ENCODE measurements at places on chromosomes 2 and 18. TPM values are rescaled to one million over a fixed set of nuclear protein-coding genes. Genes with fewer than 3 reads are reported as not detected.

COL5A2 gene
- 1.0 TPM for total RNA-seq

RAB17 gene
- not detected for total RNA-seq

SOWAHC gene
- total RNA-seq, result 13.1 TPM

ADRA2B gene
- total RNA-seq, result not detected

DSEL gene
- total RNA-seq, result 4.6 TPM

RNMT gene
- total RNA-seq, result 35.1 TPM
